ENCODE measurements at places on chromosomes 7 and 10.

DNA sequence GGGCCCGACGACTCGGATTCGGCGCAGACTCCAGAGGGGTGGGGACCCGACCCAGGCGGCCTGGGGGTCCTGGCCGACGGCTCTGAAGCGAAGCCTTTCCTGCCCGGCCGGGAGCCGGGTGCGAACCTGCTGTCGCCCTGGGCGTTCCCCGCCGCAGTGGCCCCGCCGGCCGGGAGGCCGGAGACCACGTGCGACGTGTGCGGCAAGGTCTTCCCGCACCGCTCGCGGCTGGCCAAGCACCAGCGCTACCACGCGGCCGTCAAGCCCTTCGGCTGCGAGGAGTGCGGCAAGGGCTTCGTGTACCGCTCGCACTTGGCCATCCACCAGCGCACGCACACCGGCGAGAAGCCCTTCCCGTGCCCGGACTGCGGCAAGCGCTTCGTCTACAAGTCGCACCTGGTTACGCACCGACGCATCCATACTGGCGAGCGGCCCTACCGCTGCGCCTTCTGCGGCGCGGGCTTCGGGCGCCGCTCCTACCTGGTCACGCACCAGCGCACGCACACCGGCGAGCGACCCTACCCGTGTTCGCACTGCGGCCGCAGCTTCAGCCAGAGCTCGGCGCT lies 15.4 kb downstream of the ZNF316 start:
- DNase-seq: no peak

GRCh38 chr10:70984986-70985722 lies 96.8 kb upstream of the PCBD1 start:
- no peak for DNase-seq

- peak; percentile 50 for DNase-seq
These were observed at the start of gene INSYN2A for GRCh38 chr10:127196282-127197153. Gene INSYN2A (minus strand): TSS chr10:127196591. CDS start chr10:127176395, 20,196 bp downstream.

DNA sequence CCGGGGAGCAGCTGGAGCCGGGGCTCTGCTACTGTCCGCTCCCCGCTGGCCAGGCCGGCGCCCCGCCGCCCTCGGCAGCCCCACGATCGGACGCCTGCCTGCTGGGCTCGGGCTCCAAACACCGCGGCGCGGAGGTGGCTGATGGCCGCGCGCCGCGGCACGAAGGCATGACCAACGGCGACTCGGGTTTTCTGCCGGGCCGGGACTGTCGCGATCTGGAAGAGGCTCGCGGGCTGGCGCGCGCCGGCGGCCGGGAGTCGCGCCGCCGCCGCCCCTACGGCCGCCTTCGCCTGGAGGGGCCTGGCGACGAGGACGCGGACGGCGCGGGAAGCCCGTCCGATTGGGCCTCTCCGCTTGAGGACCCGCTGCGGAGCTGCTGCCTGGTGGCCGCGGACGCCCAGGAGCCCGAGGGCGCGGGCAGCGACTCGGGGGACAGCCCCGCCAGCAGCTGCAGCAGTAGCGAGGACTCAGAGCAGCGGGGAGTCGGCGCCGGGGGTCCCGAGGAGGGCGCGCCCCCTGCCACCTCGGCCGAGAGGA lies 570 bp downstream of the TBC1D12 start:
- DNase-seq: no peak

DNA sequence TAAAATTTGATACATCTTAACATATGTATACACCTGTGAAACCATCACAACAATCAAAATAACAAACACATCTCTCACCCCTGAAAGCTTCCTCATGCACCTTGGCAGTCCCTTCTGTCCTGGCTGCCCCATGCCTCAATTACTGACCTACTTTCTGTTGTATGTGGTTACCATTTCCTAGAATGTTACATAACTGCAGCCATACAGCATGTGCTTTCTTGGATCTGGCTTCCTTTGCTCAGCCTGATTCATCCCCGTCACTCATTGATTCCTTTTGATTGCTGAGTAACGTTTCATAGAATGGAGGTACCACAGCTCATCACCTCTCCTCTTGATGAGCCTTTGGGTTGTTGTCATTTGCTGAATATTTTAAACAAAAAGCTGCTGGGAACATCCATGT lies 165.3 kb downstream of the CELF2 start:
- DNase-seq: no peak

GRCh38 chr7:7563813-7564212 lies 2.9 kb upstream of the MIOS start:
- no peak for DNase-seq

DNA sequence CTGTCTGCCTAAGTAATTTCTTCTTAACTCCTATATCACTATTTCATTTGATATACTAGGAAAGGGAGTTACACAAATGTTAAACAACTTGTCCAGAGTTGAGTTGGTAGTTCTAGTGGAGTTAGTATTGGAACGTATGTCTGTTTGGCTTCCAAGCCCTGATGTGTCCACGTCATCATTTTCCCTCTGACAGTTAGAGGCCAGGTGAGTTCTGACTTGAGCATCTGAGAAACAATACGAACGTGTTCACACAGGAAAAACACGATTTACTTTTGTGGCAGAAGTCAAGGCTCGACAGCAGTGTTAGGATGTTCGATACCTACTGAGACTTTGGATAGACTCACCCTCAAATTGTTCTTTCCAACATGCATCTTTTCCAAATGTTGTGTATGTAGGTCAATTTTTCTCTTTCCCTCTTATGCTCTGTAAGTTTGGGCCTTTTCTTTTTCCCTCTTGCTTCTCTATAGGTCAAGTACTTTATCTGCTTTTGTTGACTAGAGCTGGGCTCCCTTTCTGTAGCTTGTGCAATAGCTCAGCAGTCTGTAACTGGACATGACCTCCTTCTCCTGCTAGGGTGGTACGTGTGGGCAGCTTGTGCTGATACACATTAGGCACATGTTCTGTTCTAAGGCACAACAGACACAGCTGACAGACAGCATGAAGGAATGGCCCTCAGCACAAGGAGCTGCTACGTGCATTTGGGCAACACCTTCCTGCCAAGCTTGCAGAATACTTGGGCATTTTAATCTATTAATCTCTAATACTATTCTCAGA lies 222.9 kb downstream of the PTEN start:
- DNase-seq: no peak

Data from fibroblast of upper back skin (primary cell).